ENCODE measurements at places on chromosomes 2 and 18.

DNA sequence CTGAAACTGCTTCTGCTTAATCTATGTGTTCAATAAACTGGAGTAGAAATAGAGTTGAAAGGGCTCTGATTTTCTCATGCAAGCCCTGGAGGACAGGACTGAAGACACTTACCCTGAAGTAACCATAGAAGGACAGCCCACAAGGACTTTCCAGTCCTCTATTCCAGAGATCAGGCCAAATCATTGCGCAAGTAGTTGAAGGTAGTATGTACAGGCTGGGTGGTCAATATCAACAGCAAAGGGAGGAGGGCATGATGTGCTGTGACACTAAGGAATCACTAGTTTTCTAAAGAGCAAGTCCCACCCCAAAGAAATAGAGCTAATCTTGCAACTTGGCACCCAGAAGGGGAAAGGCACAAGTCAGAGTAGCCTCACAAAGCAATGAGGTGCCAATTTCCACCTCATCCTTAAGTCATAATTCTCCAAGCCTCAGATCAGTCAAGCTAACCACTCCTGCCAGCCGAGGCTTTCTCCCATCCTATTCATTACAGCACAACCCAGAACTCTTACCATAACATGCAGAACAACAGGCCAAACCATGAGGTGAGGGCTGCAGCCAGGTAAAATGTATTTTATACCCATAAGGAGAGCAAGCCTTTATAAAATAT is 533.5 kb downstream of the TNS1 start:
- DNase-seq = no peak

DNA sequence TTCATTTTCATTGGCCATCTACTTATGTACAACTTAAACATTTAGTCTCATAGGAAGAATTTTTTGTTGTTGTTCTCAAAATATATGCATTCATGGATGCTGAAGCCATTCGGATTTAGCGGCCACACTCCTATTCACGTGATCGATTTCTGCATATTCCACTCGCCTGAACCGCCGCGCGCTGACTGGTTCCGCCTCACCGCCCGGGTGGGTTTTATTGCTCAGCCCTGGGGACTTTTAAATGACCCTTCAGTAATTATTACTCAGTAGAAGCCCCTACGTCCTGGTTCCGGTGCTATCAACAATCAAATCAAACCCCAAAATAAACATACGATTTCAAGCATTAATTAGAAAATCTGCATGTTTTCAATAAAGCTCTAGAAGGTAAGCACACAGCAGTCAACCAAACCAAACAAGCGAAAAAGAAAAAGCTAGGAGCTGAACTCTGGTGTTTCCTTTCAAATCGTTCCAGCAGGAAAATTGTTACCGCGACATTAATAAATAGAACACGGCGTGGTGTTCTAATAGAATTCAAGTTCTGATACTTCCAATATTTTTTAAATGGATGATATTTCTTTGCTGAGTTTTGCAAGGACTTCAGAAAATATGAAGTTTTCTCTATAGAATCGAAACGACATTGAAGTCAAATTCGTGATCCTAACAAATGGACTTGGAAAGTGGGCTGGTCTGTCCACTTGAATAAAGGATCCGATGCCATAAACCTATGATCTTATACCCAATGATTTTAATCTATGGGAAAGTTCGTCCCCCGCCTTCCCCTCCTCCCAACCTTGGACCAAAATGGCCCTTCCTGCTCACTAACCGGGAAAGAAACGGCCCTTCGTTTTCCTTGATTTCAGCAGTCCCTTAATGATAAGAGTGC is 9.3 kb downstream of the PAX3 start:
- DNase-seq = no peak

DNA sequence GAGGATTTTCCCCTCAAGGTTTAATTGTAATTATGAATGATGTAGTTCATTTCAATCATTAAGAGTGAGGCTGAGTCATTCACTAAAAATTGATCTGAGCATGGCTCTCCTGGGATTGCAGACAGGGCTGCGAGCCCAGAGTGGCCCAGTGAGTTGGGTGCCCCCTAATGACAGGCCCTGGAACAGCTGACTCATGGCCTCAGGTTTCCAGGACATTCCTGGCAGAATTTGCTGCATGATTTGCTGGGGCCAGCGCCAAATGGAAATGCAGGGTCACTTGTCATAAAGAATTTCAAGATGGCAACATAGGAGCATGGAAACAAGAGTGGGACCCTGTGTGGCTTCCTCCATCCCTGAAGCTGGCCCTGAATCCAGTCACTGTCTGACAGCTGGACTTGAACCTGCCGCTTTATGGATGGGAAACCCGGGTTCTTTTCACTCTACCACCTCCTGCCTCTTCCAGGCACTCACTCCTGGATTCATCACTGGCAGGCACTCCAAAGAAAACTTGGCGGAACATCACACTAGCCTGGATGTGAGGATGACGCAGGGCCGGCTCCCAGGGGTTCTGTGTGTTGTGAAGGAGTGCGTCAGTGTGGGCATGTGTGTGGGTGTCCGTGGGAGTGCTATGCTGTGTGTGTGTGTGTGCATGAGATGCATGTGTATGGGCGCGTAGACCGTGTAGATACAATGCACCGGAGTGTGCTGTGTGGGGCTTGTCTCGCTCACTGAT is 15.2 kb downstream of the OTOF start:
- peak; percentile 61 for DNase-seq

- DNase-seq = no peak
Observed at GRCh38 chr2:54859997-54860701, 136.7 kb downstream of the EML6 start.

DNA sequence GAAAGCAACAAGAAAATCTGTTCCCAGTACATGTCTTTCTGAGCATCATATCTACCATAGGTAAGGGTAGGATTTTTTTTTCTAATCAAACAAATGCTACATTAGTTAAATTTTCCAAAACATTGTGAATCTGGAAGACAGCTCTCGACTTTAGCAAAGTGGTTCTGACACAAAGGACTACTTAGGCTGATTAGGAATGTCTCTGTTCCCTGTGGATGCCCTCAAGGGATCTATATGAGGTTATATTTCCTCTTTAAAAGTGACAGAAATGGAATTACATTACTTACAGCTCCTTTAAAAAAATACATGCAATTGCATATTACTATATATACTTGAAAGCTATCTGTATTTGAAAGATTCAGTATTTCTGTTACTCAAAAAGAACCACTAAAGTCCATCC is 15.4 kb downstream of the NYAP2 start:
- no peak for DNase-seq

DNA sequence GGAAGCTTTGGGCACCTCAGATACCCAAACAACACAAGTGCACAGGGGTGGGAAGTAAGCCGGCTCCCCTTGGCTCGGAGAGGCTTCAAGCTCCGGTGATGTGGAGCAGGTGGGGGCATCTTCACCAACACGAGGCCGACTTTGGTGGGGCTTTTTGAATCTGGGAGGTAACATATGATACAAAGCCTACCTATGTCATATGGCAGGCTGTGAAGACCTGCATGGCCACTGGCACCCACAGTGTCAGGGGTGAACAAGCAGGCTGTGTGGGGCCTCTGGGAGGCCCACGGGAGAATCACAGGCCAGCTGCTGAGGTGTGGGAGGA is 109.0 kb downstream of the EIPR1 start:
- DNase-seq = peak; percentile 24

- DNase-seq = no peak
Observed at GRCh38 chr2:28801726-28802125, 8.9 kb upstream of the SPDYA start.

DNA sequence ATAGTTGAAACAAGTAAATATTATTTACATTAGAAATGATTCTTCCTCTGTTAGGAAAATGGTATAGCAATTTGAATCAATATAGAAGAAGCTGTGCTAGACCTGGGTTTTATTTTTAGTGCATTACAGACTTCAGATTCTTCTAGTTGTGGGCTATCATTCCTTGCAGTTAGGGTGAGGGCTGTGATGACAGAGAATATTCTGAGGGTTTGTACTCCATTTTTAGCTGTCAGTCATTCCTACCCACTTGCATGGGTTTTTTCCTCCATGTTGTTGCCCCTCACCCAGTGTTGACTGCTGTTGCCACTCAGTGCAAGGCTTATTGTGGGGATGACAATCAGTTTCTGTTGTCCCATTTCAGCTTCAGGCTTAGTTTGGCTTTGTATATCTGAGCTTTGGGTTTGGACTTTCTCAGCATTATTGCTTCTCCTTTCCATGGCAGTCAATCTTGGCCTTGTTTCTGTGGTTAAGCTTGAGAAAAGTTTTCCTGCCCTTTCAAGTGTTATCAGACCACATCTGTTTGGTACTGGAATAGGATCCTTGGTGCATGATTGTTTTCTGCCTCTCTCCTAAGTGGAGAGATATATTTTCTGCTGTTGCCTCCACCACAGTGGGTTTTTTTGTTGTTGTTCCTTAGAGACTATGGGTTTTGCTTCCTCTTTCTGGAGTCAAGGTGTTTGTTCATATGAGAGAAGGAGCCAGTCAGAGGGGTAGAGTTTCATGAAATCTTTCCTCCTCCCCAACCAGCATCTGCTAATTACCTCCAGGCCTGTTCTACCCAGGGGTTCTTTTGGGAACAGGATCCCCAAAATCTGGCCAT is 312.7 kb upstream of the CWC22 start:
- no peak for DNase-seq

DNA sequence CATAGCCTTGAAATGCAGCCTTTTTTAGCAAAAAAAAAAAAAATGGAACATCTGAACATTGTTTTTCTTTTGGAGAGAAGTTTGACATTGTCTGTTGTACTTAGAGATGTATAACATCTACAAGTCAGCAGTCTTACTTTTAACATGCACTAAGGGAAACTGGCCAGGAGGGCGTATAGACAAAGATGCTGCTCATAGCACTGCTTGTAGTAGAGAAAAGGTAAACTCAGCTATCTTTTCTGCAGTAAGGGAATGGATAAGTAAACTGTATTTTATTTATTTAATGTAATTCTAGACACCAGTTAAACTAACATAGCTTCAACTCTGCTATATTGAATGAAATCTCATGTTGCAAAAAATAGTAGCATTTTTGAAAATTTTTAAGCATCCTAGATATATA is 489.6 kb downstream of the PTPRM start:
- DNase-seq = no peak

DNA sequence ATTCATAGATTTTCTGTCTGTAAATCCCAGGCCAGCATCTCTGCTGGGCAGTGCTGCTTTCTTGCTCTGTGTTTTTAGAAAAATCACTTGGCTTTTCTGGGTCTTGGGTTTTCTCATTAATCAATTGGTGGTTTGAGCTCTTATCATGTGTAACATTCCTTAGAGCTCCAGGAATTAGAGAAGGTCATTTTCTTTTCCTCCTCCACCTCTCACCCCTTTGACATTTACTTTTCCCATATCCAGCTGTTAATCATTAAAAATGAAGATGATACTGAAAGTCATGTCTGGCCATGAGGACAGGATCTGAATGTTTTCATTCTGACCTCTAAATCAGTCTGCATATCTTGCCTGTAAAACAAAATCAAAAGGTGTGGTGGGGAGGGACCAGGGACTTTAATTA is 111.0 kb downstream of the LRRTM1 start:
- DNase-seq = no peak

DNA sequence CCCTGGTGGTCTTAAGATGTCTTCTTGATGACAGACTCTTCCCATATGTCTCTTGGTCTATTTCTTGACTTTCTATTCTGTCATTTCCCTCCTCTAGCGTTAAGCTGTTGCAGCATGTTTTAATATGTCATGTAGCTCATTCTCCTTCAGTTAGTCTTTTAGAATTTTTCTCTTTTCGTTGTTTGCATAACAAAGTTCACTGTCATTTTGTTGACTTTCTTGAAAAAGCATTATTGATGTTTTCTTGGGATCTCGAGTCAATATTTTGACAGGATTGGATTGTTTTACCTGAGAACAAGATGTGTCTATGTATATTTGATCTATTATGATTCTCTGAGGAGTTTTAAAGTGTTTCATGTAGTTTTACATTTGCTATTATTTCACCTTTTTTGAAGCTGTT is 24.8 kb downstream of the SOCS6 start:
- no peak for DNase-seq

DNA sequence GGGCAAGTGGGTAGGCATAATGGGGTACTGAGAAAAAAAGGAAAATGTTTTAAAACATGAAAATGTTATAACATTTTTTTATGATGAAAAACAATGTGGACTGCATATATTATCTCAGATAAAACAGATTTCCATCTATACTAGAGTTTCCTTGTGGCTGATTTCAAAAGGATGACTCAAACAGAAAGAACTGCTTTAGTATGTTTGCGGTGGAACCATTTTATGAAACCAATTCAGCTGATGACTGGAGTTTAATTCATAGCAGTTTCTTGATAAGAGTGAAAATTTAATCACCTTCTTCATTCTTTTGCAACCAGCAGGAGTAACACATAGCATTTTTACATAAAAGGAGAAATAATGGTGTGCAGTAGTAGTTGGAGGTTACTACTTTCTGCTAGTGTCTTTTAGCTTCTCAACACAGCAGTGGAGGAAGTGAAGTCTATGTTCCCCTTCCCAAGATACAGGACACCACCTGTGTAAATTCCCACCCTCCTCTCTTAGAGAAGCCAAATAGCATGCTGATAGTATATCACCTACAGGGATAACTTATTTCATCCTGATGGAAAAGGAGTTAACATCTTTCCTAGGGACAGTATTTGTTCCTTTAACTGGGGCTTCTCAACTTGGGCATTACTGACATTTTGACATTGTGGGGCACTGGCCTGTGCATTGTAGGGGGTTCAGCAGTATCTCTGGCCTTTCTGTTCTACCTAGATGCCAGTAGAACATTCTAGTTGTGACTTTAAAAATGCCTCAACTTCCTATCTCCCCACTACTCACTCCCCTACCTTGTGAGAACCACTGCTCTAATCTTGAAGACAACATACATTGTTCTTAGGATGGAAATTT is 29.9 kb downstream of the PELI1 start:
- no peak for DNase-seq

DNA sequence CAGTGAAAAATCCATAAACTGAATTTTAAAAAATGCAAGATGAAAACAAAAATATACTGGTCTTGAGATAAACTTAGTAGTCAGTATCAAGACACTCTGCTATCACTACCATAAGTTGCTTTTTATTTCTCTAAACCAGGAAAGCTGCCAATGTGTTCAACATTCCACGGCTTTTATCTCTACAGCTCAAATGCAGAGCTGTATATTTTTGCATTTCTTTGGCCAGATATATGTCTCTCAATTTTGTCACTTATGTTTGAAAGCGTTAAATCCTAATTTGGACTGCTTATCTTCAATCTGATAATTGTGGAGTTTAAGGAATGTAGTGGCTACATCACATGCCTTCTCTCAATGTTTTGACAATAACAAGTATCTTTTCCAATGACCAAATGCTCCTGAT is 609.5 kb downstream of the EPHA4 start:
- DNase-seq = no peak

DNA sequence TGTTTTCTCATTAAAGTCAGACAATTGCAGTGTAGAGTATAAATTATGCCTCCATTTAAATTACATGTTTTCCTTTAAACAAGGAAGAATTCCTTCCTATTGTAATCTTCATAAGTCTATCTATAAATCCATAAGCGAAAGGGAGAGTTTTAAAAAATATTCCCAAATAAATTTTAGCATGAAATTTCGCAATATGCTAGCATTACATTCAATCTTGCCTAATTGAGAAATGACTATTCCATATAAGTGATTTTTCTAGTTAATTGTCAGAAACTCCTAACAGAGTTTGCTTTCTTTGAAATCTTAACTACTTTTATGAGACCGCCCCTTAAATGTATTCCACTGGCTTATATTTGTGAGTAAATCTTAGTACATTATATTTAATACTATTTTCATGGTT is 133.1 kb upstream of the CRIM1 start:
- DNase-seq = no peak

GRCh38 chr2:109208951-109209335 is 79.9 kb downstream of the SH3RF3 start:
- peak; percentile 34 for DNase-seq

- no peak for DNase-seq
Observed at GRCh38 chr2:165933211-165933910, 20.2 kb downstream of the TTC21B start.

Data from suprapubic skin (tissue), 4 donors.